Suppressor macrophage treated with lipopolysaccharide for 4 hours (primary cell): ENCODE measurements at places on chromosomes 1 and 21.

GRCh38 chr21:17660452-17660851 is 47.8 kb upstream of the BTG3 start:
- DNase-seq = peak; percentile 4

DNA sequence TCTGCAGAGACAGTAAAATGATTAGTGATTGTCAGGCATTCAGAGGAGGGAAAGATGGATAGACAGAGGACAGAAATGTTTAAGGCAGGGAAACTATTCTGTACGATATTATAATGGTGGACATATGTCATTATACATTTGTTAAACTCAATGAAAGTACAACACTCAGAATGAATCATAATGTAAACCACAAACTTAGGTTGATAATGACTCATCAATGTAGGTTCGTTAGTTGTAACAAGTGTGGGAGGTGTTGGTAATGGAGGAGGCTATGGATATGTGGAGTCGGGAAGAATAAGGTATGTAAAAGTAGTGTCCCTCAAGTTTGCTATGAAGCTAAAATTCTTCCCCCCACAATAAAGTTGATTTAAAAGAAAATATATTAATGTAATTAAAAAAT is 455.0 kb downstream of the BRINP3 start:
- no peak for DNase-seq

- DNase-seq = no peak
Measured at GRCh38 chr1:221778125-221778524, 36.2 kb upstream of the DUSP10 start.

GRCh38 chr1:185069202-185069772 is 23.9 kb downstream of the RNF2 start:
- DNase-seq = no peak

DNA sequence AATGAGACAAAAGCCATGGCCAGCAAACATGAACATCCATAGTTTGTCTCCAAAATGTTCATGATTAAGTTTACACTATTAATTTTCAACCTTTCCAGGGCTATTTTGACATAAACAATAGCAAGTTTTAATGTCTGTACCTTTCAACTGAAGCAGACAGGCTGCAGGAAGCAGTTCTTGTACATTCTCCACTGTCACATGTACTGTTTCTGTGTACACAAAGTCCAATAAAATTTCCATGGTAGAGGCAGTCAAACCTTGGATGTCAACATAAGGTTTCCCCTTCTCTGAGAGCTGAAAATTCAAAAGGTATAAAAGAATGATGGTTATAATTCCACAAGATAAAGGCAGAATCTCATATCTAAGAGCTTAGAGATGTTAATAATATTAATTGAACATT is 7.4 kb downstream of the KLHL12 start:
- DNase-seq = no peak

- no peak for DNase-seq
Measured at GRCh38 chr21:45938811-45939520, 42.6 kb upstream of the COL6A1 start.

- peak; percentile 39 for DNase-seq
Measured at GRCh38 chr1:225855503-225856300, 26.5 kb downstream of the TMEM63A start.

GRCh38 chr21:37532868-37533780 is 166.6 kb downstream of the DYRK1A start:
- DNase-seq = no peak

GRCh38 chr1:117092594-117092993 is 29.0 kb downstream of the TRIM45 start:
- no peak for DNase-seq
